ENCODE measurements at places on chromosomes 1 and 21.
A peak's percentile ranks its signal among the peaks of the same experiment; 100 is the strongest.

DNA sequence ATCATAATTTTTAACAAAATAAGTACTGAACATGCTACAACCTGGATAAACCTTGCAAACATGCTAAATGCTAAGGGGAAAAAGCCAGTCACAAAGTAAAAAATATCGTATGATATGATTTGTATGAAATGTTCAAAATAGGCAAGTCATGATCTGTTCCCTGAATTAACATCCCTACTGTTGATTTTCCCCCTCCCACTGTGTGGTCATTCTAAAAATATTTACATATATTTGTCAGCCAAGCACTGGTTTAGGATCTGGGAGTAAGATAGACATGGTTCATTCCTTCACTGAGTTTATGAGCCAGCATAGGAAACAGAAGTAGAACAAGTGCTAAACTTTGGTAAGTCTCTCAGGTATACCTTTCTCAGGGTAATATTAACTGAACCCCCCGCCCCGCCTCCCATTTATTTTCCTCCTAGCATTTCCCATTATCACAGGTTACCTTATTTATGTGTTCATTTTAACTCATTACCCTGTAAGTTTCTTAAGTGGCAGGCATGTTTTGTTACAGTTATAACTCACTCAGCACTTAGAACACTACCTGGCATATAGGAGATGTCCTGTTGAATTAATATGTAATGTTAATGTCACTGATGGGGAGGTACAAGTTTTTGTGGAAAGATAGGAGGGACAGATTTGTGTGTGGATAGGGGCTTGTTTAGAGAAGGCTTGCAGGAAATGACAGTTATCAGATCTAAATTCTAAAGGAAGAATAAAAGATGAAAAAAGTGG is 12.3 kb downstream of the UQCRH start:
- no peak for DNase-seq

DNA sequence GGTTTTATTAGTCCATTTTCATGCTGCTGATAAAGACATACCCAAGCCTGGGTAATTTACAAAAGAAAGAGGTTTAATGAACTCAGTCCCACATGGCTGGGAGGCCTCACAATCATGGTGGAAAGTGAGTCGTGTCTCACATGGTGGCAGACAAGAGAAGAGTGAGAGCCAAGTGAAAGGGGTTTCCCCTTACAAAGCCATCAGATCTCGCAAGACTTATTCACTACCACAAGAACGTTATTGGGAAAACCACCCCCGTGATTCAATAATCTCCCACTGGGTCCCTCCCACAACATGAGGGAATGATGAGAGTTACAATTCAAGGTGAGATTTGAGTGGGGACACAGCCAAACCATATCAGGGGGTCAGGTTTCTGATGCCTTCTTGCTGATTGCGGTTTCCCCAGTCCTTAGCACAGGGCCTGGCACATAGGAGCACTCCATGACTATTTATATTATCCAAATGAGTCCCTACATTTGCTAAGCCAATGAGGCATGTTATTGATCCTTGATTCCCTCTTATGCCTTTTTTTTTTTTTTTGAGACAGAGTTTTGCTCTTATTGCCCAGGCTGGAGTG is 35.3 kb upstream of the PAXBP1 start:
- DNase-seq, result peak; percentile 43

DNA sequence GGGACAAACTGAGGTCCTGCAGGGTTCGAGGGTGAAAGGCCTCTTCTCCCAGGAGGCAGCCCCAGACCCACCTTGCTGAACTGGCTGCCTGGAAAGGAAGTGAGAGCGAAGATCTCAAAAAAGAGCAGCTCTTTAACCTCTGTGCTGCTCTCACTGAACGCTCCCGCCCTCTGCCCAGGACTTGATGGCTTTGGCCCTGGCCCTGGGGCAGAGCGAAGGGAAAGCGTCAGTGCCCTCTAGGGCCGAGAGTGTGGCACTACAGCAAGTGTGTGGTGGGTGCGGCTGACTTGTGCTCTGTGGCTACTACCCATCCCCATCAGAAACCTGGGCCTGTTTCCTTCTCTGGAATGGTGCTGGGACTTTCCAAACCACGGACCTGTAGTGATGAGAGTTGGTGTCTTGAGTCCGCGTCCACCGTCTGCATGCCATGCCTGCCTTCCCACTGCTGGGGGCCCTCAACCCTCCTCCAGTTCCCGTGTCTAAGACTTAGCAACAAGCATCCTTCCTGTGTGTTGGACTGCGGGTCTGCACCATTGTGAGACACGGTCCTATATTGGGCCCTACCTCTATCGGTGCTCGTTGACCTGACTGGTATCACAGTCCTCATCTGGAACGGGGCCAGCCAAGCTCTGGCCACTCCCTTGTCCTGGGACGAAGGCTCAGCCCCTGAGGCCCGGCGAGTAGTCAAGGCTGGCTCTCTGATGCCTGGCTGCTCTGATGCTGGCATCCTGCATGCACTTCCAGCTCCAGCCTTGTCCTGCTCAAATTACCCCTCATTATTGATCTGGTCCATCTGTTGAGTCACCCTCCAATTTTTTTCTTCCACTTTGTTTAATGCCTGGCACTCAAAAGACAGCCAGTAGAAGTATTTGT is 180.3 kb downstream of the DISC1 start:
- DNase-seq, result peak; percentile 16

- DNase-seq, result no peak
These were observed 854 bp downstream of the CNTN2 start for GRCh38 chr1:205043866-205044265.

- DNase-seq, result no peak
These were observed 77.0 kb upstream of the C1orf105 start for GRCh38 chr1:172343240-172344160.

- DNase-seq, result no peak
These were observed 1214.9 kb downstream of the PLA2G4A start for GRCh38 chr1:188043536-188044245.

DNA sequence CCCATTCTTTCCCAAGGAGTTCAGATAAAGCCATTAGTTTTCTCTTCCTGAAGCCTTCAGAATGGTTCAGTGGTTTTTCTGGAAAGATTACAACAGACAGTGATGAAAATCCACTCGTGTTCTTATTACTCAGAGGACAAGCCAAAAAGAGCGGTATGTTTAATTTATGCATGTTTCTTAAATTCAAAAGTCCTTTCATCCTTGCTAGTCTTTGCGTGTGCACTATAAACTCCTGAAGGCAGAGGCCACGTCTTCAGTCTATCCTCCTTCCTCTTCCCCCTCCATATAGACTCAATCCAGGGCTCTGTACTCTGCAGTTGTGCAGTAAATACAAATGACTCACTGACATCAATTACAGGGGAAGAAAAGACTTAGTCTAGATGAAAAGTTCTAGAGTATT is 409.2 kb upstream of the PLXNA2 start:
- no peak for DNase-seq

DNA sequence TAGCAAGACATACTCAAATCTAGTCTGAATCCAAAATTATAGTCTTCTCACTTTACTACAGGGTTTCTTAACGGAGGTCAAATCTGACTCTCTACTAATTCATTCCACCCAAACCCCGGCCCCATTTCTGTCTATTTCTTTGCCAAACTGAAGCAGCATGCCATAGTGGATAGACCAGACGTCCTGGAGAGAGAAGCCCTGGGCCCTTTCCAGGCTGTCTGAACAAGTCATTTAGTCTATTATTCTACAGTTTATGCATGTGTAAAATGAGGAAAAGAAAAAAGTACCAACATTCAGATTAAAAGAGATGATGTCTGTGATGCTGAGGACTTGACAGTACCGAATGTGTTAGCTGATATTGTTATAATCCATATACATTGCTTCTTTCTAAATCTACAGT is 95.0 kb downstream of the GDAP2 start:
- no peak for DNase-seq

DNA sequence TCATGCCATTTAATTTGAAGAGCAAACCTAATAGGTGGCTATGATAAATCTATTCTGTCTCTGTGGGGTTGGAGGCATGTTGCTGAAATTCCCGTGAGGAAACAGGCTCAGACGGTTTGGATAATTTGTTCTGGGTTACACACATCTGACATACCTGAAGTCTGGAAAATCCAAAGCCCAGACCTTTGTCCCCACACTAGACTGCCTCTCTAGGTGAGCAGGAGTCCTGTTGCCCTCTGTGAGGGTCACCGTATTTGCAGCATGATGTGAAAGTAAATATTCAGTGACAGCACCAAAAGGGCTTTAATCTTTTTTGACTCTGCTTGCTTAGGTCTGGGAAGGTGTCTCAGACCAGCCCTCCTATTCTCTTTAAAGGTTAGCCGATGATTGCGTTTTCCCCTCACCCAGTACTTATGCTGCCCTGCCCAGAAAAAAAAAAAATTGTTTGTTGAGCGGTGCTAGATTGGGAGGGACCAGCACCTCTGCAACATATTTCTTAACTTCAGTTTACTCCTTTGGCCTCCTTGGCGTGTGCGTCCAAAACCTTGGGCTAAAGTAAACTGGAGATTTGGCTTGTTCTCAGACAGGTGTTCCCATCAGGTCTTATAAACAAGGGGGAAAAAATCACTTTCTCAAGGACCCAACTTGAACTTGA is 67.0 kb downstream of the CACHD1 start:
- no peak for DNase-seq

- DNase-seq, result no peak
These were observed 49.7 kb downstream of the SYT6 start for GRCh38 chr1:114103992-114104391.

GRCh38 chr1:212013672-212014071 is 21.7 kb downstream of the INTS7 start:
- DNase-seq, result no peak

DNA sequence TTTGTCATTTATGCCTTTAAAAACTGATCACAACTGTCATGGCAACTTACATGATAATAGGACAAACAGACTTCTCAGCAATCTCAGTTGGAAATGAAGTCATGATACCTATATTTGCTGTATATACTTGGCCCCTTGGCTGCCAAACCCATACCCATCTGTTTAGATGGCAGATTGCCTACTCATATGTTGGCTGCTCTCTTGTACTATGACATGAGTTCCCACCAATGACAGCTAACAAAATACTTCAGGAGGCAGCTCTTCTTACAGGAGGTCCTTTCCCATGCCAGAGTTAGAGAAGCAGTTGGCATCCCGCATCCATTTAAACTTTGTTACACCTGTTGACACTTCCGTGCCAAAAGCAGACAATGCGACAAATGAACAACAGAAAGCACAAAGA is 603.1 kb upstream of the ADGRL2 start:
- no peak for DNase-seq

DNA sequence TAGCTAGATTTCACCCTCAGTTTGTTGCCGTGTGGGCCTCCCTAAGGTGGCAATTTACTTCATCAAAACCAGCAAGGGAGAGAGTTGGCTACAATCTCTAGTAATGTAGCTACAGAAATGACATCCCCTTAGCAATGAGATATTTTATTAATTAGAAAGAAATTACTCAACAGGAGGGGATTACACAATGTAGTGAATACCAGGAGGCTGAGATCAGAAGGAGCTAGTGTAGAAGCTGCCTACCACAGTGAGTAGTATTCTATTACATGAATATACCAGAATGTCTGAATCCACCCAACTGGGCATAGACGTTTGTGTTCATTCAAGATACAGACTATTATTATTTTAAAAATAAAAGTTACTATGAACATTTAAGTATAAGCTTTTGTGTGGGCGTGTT is 868.2 kb upstream of the CXADR start:
- DNase-seq, result no peak

DNA sequence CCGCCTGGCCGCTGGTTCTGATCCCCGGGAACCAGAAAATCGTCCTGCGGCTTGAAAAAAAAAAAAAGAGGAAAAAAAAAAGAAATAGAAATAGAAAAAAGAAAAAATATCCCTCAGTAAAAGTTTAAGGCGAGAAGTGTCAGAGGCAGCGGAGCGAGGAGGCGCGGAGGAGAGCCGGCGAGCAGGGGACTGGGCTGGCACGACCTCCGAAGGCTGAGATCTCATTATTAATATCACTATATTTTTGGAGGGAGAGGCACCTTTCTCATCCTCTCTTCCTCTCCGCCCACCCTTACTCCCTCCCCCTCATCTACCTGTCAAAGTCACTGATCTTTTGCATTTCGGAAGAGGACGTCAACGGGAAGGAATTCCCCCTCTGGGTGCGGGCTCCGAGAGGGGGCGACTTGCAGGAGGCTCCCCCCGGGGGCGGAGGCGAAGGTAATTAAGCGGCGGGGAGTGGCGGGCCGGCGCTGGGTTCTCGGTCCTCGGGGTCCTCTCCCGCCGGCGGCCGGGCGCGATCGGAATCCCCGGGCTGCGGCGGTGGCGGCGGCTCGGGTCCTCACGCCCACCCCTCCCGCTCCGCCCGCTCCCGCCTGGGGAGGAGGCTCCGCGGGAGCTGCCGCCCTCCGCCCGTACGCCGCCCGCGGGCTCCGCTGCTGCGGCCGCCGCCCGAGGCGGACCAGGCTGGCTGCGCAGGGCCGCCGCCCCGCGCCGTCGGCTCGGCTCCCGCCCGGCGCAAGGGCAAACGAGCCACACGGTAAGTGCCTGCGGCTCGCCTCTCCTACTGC is at the start of gene NTNG1:
Gene NTNG1, plus strand, starts transcription at position 337 of the 788 bp plus-strand sequence.
- peak; percentile 13 for DNase-seq

DNA sequence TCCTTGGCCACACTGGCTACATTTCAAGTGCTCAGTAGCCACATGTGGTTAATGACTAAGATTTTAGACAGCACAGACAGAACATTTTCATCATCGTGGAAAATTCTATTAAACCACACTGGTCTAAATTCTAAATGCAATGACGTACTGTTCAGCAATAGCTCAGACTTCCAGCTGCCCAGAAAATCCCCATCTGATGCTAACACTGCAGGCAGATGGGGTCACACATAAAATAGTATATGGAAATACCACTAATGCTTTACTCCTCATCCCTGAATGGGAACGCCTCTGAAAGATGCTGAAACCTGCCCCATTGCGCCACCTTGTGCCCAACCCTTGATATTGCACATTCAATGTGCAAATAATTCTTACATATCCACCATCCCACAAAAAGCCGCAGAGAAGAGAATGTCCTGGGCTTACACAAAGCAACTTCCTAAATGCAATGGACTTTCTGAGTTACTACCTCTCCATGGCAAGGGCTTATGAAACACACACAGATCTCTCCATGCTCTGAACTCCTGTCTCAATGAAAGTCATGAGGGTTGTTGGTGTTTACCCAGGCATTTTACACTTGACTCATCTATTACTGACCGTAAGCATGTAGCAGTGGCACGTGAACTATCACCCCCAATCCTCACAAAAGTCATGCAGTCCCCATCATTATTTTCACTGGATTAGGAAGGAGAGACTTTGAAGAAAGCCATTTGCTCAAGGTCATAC is 20.3 kb upstream of the SLC5A9 start:
- DNase-seq, result peak; percentile 54

DNA sequence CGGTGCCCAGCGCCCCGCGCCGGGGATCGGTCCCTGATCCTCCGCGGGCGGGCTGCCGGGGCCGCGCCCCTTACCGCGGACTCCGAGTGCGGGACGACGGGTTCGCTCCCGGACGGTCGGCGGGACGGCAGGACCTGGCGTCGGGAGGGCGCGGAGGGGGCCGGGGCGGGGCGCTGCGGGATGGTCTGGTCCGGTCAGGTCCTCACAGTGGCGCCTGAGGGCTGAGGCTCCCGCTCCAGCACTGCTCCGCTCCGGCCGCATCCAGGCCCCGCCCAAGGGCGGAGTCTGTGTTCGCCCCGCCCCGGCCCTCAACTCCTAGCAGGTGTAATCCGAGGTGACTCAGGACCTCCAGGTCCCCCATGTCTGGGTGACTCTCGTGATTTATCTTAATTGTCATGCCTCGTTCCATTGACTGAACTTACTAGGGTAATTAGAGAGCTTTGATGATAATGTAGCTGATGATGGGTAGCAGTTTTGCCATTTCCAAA is at the start of gene RAB3B:
Gene RAB3B, minus strand, starts transcription at position 223 of the 488 bp plus-strand sequence. CDS start 13,583 bp downstream, outside the sequence.
- DNase-seq, result peak; percentile 87

Data from activated naive CD4-positive, alpha-beta T cell treated with anti-CD3 and anti-CD28 coated beads, Interleukin-2, amount 50 U/mL, for 16 hours (primary cell).